Thymus (tissue), 14 donors: ENCODE measurements at places on chromosomes 16 and 17. TPM values are rescaled to one million over a fixed set of nuclear protein-coding genes. Genes with fewer than 3 reads are reported as not detected.

The HSD11B2 gene
- 0.09 TPM for total RNA-seq

The NOG gene
- 1.3 TPM for total RNA-seq

The KRTAP9-9 gene
- total RNA-seq: not detected

The CHST4 gene
- 0.24 TPM for total RNA-seq

The SALL1 gene
- under 0.01 TPM for total RNA-seq

The IGFBP4 gene
- 11.0 TPM for total RNA-seq

The WDR90 gene
- 10.1 TPM for total RNA-seq

DNA sequence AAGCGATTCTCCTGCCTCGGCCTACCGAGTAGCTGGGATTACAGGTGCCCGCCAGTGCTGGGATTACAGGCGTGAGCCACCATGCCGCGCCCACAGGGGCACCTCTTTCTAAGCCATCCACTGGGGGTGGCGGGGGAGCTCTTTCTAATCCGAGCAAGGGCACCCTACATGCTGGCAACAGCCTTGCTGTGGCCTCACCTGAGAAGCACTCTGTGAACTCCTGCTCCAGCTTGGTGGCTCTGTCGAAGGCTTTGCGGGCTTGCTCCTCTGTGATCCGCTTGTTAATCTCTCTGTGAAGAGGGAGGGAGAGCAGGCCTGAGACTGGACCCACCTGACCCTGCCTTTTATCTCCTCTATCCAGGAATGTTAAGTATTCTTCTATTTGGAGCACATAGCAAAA is 11.9 kb upstream of the ASGR1 start:
- DNase-seq: no peak

DNA sequence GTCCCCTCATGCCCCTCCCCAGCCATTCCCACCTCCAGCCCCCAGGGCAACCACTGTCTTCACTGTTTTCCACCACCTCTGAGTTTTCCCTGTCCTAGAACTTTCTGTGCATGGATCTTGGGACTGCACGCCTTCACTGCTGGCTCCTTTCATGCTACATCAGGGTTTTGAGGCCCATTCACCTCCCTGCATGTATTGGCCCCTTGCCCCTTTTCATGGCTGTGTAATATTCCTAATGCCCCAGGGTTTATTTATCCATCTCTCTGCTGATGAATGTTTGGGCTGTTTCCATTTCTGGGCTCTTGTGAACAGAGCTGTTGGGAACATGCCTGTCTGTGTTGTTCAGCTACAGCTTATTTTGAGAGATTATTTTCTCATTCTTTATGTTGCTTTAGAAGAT is 205.0 kb downstream of the RBFOX3 start:
- DNase-seq: no peak

- no peak for DNase-seq
Observed at GRCh38 chr17:47301831-47302230, 21.9 kb upstream of the EFCAB13 start.

GRCh38 chr17:34800661-34801060 is 160.6 kb downstream of the CCT6B start:
- no peak for DNase-seq

- DNase-seq: no peak
Observed at GRCh38 chr16:85193876-85194275, 81.6 kb upstream of the CIBAR2 start.

DNA sequence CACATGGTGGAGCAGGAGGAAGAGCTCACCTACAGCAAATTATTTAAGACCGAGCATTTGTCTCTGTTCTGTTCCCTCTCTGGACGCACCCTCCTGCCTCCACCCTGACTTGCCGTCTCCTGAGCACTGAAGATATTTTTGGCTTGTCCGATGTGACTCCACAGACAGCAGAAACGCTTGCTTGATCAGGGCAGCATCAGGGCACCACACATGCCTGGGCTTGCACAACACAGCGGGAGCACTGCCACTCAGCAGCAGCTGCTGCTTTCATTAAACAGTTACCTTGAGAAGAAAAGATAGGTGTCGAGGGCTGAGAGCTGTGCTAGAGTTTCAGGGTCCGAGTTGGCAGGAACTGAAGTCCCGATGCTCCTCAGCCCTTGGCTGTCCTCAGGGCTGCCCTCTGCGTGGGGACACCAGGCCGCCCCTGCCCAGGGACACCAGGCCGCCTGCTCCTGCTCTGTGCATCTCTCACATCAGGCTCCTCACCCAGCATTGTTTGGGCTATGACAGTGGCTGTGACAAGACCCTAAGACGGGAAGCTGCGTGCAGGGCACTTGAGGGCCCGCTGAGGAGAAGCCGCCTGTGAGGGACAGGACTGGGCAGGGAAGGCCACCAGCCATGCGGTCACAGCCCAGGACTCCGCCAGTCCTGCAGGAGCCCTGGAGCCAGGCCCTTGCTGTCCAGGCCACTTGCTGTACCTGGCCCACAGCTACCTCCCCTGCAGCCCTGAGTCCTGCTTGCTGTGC is 21.3 kb upstream of the CDH15 start:
- no peak for DNase-seq

GRCh38 chr16:51231702-51232101 is 80.6 kb upstream of the SALL1 start:
- no peak for DNase-seq

DNA sequence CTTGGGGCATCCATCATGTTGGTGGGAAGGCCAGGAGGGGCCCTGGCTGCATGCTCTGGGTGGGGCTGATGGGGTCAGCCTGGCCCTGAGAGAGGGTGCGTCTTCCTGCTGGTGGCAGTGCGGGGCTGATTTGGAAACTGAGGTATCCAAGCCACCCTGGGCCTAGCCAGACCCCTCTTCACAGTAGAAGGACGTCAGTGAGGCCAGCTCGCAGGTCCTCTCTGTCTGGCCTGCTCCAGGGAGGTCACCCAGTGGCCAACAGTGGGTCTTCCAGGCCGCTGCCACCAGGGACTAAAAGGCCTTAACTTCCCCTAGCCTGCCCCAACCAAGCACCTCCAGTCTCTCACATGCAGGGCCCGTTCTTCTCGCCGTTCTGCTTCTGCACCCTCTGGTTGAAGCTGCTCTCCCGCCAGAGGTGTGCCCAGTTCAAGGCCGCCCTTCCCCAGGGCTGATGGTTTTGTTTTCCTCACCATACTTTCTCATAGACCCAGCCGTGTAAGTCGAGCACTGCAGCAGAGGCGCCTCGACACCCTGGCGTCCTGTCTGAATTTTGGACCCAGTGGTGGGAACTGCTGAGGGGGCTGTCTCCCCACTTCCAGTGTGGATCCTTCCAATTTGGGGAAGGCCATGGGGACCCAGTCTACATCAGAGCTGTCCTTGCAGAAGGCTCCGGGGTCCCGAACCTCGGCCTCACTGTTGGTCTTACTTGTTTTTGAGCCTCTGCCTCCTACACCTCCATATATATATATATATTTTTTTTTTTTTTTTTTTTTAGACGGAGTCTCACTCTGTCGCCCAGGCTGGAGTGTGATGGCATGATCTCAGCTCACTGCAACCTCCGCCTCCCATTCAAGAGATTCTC is 42.9 kb upstream of the CDC42EP4 start:
- no peak for DNase-seq

DNA sequence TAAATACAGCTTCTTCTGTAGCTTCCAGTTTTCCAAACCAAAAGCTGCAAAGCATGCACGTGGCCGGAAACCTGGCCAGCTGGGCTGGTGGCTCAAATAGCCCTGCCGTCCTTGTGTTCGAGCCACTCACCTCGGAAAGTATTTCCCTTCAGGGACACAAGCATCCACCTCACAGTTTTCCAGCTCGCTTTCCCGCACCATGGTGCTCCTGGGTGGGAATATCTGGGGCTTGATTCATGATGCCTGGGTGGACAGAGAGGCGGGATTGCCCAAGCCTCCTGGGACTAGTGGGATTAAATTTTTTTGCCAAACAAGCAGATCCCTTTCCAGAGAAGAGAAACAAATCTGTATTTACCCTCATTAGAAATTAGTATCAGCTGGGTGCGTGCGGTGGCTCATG is 7.1 kb upstream of the MVD start:
- no peak for DNase-seq

DNA sequence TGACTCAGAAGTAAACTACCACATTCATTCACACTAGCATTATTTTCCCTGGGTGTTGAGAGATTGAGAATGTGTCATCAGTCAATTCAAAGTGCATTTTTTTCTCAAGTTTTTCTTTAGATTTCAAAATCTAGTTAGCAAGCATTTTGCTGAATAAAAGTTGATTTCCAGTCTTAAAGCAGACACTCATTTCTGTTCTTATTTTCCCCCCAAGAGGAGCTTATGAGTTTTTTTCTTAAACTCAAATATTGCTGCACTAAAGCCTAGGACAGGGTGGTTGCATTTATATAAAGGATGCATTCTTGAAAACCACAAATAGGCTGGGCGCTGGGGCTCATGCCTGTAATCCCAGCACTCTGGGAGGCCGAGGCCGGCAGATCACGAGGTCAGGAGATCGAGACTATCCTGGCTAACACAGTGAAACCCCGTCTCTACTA is 15.3 kb downstream of the CDH3 start:
- no peak for DNase-seq

DNA sequence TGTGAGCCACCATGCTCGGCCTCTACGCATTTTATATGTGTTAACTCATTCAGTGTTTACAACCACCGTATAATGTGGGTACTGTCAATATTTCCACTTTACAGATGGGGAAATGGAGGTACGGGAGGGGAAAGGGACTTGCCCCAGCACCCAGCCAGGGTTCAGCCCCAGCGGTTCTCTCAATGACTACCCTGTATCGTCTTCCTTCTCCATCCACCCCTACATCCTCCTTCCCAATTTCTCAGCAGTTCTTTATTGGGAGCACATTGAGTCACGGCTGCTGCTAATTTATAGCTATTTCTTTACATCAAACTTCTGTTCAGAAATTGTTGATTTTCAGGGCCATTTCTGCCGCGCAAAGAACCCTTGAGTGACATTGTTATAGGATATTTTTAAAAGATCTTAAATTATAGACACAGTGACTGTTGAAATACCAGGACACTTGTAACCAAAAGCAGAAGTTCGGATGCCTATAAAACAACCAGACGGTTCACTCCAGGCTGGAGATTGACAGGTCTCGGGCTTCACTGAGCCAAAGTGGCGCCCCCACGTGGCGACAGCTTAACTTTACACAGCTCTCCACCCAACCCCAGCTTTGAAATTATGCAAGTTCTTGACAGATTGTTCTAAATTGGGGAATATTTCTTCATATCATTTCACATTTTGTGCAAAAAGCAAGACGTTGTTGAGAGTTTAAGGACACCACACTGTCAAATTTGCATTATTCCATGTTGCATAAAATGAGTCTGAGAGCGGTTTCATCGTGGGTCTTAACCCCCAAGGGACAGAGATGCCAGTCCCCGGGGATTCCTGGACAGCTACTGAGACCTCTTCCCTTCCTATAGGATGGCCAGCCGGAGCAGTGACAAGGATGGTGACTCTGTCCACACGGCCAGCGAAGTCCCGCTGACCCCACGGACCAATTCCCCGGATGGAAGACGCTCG is 11.8 kb downstream of the SYT17 start:
- no peak for DNase-seq

GRCh38 chr17:71342737-71343136 is 778.1 kb upstream of the SOX9 start:
- no peak for DNase-seq

- no peak for DNase-seq
Observed at GRCh38 chr16:89194340-89195311, 5.7 kb downstream of the SLC22A31 start.
